Adipose tissue (tissue), 3 donors: ENCODE measurements at places on chromosomes 7 and 10. TPM values are rescaled to one million over a fixed set of nuclear protein-coding genes. Genes with fewer than 3 reads are reported as not detected.

The FUOM gene
- 22.1 TPM for polyA plus RNA-seq

The PFKP gene
- 9.8 TPM for polyA plus RNA-seq

The ADRB1 gene
- polyA plus RNA-seq, result 1.8 TPM

The NUTM2E gene
- 0.21 TPM for polyA plus RNA-seq

The CPED1 gene
- 13.9 TPM for polyA plus RNA-seq

The HMX3 gene
- polyA plus RNA-seq, result 0.67 TPM

The PIP gene
- not detected for polyA plus RNA-seq

The TUBB8 gene
- not detected for polyA plus RNA-seq

The CPVL gene
- polyA plus RNA-seq, result 13.4 TPM

The MYH16 gene
- not detected for polyA plus RNA-seq

The C10orf105 gene
- polyA plus RNA-seq, result 0.19 TPM

The MPLKIP gene
- polyA plus RNA-seq, result 37.8 TPM

The MLXIPL gene
- polyA plus RNA-seq, result 258 TPM
